ENCODE measurements at places on chromosomes 1 and 21.
A peak's percentile ranks its signal among the peaks of the same experiment; 100 is the strongest.

DNA sequence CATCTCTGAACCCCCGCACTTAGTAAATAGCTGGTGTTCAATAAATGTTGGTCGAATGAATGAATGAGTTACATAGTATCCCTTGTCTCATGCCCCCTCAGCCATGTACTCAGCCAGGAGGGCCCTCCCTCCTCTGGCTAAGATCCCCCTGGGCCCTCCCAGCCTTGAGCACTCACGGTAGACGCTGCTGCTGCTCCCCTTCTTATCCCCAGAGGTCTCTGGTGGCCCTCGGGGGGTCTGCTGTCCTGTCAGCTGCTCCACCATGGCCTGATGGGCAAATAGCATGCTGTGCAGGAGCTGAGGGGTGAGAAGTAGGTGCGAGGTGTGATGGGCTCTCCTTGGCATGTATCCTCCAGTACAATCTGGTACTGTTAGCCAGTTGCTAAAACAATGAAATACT lies 1.9 kb downstream of the ETV3L start:
- DNase-seq = no peak

DNA sequence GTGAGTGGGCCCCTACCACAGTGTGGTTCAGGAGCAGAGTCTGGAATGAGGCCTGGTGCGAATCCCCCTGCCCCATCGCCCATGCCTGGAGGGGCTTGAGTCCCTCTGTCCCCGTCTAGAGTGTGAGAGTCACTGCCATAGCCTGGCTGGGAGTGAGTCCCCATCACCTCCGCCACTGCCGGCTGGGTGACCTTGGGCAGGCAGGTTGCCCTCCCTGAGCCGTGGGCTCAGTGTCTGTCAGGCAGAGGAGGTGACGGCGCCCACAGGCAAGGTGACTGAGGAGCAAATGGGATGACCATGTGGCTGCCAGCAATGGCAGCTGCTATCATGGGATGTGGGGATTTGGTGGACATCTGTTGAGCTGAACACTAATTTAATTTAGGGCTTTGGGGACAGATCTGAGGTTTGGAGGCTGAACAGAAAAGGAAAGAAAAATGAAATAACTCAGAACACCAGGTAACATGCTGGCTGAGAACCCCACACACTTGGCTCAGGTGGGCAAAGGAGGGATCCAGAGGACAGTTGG lies 38.1 kb upstream of the GPR153 start:
- DNase-seq = no peak

- DNase-seq = no peak
These were observed 12.4 kb downstream of the EPHB2 start for GRCh38 chr1:22722901-22723550.

- no peak for DNase-seq
These were observed 41.8 kb upstream of the USP25 start for GRCh38 chr21:15688016-15688415.

DNA sequence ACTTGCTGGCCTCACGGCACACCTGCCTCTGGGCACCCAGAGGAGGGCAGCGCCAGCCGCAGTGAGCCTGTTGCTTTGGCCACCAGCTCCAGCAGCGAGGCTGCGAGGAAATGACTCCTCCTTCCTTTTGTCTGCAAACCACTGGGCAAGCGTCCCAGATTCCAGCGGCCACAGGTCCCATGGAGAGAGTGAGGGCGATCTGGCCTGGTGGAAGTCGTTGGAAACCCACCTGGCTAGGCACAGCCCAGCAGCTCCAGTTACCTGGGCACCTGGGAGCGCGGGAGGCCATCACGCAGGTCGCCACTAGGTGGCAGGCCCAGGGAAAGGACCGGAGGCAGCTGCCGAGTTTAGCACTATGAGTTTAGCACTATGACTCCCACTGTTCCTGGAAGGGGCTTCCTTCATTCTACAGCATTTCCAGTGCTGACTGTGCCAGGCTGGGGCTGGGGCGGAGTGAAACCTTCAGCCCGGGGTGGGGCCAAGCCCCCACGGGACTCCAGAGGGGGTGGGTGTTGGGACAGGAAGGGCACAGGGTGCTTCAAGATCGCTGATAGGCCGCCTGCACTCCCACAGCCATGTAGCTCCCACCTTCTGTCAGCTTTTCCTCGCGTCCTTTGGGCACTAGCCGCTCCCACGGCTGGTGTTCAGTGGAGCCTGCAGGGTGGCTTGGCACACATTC lies 1.1 kb upstream of the ESPN start:
- DNase-seq = peak; percentile 75

- DNase-seq = no peak
These were observed 664 bp downstream of the BACE2 start for GRCh38 chr21:41168391-41169257.

DNA sequence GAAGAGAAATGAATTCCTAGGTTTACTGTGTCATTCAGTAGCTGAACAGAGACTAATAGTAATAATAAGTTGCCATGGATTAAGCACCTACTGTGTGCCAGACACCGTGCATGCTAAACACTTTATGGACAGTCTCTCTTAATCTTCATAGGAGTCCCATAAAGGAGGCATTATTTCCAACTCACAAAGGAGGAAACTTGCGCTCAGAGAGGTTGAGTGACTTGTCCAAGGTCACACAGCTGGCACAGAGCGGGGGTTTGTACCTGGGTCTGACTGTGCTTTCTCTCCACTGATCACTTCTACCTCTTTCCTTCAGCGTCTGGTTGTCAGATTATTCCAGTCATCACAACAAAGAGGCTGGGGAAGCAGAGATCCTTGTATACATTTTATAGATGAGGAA lies 91.3 kb downstream of the KIRREL1 start:
- DNase-seq = no peak

DNA sequence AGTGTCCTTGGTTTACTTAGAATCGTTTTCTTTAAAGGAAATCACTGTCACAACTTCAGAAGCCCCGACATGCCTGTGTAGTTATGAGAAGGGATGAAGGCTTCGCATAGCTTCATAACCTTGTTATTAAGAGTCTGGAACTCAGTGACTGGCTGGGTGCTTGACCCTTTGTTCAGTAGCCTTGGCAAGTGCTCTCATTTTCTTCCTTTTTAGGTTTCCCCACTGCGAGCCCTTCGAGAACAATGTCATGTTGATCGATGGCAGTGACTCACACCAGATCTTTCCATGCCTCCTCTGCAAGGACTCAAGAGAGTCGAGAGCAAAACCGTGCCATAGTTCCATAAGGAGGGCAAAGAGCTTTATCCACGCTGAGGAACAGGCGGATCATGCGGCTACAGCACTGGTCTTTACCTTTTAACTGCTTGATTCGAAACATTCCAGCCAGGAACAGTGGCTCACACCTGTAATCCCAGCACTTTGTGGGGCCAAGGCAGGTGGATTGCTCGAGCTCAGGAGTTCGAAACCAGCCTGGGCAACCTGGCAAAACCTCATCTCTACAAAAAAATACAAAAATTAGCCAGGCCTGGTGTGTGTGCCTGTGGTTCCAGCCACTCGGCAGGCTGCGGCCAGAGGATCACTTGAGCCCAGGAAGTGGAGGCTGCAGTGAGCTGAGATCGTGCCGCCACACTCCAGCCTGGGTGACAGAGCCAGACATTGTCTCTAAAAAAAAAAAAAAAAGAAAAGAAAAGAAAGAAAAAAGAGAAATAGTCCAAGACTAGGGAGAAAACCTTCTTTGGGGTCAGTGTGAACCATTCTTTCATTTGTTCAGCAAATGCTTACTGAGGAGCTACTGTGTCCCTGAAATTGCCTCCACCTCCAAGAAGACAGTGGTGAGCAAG lies 95.4 kb upstream of the ERRFI1 start:
- DNase-seq = no peak

- no peak for DNase-seq
These were observed 40.4 kb downstream of the UBR4 start for GRCh38 chr1:19169642-19170041.

- DNase-seq = no peak
These were observed 17.3 kb upstream of the GALNT2 start for GRCh38 chr1:230049731-230050130.

GRCh38 chr21:30997541-30997940 lies 40.7 kb downstream of the KRTAP19-8 start:
- no peak for DNase-seq

DNA sequence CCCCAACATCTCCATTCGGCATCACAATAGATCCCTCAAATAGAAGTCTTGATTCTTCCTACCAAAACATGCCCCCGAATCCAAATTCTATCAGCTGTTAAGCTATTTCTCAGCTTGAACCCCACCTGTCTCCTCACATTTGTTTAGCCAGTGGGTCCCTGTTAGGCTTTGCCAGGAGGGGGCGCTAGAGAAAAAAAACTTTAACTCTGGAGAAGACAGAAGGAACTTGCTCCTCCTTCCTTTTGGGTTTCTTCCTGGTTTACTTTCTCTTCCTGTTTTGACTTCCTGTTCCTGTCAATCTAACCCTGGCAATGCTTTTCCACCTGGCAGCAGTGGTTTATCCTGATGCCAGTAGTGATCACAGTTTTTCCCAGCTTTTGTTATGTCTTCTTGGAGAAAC lies 95.6 kb upstream of the KCNK1 start:
- DNase-seq = no peak

GRCh38 chr1:225389843-225390242 lies 38.0 kb downstream of the LBR start:
- DNase-seq = no peak

DNA sequence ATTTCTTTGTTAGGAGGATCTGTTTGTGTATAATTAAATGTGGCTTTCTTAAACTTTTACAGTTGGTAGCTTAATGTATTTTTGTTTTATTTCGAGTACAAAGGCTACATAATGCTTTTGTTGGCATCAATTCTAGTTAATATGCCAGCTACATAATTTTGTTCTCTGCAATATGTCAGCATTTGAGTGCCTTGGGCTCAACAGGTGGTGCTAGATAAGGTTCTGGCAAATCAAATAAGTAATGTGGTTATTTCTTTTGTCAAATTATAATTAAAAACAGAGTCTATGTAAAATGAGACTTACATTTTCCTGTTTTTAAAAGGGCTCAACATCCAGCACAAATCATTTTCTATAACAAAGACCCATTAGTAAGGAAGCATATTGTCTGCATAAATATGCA lies 410.6 kb upstream of the NR5A2 start:
- DNase-seq = no peak

DNA sequence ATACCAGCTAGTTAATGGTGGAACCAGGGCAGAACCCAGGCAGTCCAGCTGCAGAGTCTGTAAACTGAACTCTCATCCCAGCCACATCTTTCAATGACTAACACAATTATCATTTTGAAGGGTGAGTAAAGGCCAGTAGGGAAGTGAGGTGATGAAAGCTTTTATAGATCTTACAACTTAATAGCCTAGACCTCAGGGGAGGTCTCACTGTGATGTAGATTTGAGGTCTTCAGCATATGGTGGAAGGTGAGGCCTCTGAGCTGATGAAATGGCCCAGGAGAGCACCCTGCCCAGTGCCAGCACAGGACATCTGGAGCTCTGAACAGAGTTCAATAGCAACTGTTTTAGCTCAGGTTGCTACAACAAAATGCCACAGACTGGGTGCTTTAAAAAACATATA lies 44.8 kb upstream of the POU2F1 start:
- no peak for DNase-seq

DNA sequence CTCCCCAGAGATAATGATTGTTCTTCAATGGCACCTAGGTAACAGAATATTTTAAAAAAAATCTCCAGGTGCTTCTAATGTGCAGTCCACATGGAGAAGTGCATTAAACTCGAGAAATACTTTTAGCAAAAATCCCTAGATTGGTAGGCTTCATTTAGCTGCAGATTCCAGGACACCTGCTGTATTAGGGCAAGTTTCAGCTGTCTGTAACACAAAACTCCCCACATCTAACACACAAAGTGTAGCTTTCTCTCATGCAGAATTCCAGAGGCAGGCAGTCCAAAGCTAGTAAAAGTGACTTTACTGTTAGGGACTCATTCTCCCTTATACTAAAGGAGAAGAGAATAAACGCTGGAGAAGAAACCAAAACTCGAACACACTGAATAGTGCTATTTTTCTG lies 1414.3 kb upstream of the B3GALT2 start:
- DNase-seq = no peak

DNA sequence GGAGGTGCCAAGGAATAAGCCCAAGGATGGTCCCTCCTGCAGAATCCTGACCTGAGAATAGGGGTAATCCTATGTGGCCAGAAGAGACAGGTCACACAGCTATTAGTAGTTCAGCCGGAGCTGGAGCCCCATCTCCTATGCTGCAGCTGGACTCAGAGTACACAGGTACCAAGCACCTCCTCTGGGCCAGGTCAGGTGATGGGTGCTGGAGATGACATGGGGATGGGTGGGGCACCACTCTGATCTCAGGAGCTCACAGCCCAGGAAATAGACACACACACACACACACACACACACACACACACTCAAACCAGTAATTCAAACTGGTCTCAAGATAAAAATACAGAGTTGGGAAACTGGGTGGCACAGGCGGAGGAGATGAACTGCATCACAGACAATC lies 54.2 kb upstream of the SSBP3 start:
- DNase-seq = peak; percentile 74

- DNase-seq = no peak
These were observed 927 bp downstream of the UAP1 start for GRCh38 chr1:162562470-162562828.

GRCh38 chr21:39633770-39634181 lies 21.0 kb downstream of the B3GALT5 start:
- DNase-seq = no peak

- no peak for DNase-seq
These were observed 22.7 kb upstream of the ACTL8 start for GRCh38 chr1:17732475-17732874.

DNA sequence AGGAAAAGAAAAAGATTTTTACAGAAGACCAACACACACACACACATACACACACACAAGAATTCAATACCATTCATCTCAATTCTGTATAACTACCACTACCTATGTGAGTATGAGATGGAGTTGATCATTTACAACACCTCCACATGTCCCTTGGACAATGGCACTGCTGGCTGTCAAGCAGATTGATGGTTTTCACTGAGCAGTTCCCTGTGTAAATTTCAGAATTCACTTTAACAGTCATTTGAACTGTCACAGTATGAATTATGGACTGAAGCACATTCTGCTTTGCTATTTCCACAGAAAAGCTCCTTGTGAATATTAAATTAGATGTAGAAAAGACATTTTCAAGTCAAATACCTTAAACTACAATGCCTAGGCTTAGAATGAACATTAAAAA lies 14.3 kb downstream of the KCNT2 start:
- DNase-seq = no peak

DNA sequence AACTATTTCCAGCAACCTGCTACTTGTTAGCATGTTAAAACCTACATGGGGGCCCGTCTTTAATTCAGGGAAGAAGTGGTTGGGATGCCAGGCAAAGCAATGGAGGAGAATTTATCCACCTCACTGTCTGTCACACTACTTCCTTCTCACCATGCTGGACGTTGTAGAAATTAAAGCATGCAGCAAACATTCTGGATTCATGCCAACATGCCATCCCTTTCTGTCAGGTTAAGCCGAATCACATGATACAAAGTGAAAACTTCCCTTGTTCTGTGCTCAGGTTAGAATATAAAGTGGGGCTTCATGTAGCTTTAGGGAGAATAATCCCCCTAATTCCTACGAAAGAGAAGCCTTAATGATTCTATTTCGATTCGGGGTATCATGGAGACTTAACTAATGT lies 95.5 kb downstream of the ERG start:
- DNase-seq = no peak
